ENCODE measurements at places on chromosomes 16 and 17.
A peak's percentile ranks its signal among the peaks of the same experiment; 100 is the strongest.

DNA sequence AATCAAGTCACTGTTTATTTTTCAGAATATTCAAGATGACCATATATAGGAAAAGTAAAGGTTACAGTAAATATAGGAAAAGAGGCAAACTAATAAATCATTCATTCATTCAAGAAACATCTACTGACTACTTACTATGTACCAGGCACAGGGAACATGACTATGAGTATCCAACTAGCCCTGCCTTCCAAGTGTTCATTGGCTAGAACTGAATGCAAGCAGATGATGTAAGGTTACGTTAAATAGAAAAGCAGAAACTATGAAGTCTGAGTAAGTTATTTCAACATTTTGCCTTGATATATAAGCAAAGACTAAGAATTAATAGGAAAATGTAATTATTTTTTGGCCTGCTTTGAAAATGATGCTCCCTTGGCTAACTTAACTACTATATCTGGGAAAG, 36.7 kb downstream of the SPAG9 start:
- DNase-seq, result no peak

- no peak for DNase-seq
These were observed 30.9 kb upstream of the DUSP14 start for GRCh38 chr17:37458805-37459204.

GRCh38 chr17:82863941-82864712, 24.3 kb upstream of the ZNF750 start:
- peak; percentile 48 for DNase-seq

- DNase-seq, result no peak
These were observed 11.5 kb downstream of the CLUH start for GRCh38 chr17:2700030-2700490.

DNA sequence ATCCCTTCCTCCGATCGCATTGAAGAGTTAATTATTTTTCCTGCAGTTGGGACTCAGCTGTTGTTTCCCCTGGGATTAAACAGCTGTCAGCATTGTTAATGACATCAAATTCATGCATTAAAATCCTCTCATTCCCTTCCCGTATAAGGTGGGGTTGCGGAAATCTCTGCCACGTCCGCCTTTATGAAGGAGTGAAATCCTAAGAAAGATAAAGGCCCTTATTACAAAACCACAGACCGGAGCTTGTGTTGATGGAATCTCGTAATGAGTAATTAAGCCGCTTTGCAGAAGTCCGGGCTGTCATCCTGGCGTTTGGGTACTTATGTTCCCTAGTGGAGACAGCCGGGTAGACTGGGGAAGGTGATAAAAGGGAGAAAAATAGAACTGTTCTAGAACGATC, 627.6 kb downstream of the MAF start:
- no peak for DNase-seq

GRCh38 chr17:67132366-67132765, 88.0 kb downstream of the CACNG1 start:
- no peak for DNase-seq

DNA sequence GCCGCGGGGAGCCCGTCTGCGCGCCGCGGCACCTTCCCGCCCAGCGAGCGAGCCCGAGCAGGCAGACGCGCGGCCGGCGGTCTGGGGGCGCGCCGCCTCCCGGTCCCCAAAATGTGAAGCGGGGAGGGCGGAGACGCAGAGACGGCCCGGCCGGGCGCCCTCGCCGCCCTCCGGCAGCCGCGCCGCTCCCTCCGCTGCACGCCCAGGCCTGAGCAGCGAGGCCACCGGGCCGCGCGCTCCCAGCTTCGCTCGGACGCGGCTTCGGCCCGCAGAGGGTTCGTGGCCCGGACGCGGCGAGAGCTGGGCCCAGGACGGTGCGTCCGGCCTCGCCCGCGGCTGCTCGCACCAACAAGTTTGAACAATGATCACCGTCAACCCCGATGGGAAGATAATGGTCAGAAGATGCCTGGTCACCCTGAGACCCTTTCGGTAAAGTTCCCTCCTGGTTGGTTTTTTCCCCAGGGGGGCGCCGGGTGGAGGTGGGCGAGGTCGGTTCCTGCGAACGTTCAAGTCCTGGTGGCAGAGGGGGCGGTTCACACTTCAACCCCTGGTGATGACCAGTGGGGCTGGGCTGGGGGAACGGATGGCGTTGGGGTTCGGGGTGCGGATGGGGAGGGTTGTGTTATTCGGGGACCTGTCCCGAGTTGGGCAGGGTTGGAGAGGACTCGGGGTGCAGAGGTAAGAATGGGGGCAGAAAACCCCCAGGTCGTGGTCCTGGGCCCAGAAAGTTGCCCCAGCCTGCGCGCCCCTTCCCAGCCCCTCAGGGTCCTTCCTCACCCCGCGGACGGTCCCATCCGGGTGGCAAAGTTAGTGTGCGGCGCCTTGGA, 678 bp downstream of the MGAT5B start:
- peak; percentile 13 for DNase-seq

DNA sequence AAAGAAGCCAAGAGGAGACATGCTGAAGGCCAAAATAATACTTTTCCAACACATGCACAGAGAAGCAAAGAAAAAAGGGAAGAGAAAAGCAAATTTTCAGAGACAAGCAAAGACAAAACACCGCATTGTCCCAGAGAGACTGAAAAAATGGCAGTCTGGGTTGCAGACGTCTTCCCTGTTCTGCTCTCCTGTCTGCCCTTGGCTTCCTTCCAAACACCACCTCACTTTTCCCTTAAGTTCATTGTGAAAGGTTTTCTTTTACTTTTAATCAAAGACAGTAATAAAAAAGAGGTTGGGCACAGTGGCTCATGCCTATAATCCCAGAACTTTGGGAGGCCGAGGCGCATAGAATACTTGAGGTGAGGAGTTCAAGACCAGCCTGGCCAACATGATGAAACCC, 21.2 kb upstream of the VAT1L start:
- no peak for DNase-seq

DNA sequence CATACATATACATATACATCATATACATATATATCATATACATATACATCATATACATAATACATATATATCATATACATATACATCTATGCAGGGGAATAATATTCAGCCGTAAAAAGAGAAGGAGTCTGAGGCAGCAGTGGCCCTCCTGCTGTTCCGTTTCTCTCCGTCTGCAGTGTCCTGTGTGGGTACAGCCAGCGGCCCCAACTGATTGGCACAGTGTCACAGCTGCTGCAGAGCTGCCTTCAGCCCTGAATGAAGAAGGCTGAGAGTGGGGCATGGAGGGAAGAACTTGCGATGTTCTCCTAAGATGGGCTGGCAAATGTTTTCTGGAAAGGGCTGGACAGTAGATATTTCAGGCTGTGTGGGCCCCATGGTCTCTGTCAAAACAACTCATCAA, 146.9 kb downstream of the SNX29 start:
- no peak for DNase-seq

GRCh38 chr17:10789694-10790271, 14.1 kb downstream of the TMEM238L start:
- no peak for DNase-seq

DNA sequence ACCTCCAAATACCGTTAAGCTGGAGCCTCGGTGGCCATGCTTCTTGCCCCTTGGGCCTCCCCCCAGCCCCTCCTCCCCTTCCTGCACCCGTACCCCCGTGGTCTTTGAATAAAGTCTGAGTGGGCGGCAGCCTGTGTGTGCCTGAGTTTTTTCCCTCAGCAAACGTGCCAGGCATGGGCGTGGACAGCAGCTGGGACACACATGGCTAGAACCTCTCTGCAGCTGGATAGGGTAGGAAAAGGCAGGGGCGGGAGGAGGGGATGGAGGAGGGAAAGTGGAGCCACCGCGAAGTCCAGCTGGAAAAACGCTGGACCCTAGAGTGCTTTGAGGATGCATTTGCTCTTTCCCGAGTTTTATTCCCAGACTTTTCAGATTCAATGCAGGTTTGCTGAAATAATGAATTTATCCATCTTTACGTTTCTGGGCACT, 928 bp downstream of the HBA1 start:
- DNase-seq, result no peak

DNA sequence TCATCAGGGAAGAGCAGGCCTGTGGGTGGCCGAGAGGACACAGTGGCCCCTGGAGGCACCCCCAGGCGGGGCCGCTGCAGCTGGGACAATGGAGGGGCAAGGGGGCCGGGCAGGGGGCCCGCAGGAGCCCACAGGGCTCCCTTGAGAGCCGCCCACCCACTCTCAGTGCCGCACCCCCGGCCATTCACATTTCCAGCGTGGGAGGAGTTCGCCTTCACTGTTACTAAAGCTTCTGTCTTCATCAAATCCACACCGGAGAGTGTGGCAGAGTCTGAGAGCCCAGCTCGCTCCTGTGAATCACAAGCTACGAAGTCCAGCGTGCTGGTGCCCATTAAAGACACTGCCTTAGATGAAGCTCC, 20.9 kb upstream of the PVALEF start:
- DNase-seq, result no peak

GRCh38 chr16:63323722-63324705, 1287.8 kb upstream of the CDH8 start:
- DNase-seq, result no peak

GRCh38 chr16:63612462-63613227, 1509.2 kb downstream of the CDH11 start:
- DNase-seq, result no peak

DNA sequence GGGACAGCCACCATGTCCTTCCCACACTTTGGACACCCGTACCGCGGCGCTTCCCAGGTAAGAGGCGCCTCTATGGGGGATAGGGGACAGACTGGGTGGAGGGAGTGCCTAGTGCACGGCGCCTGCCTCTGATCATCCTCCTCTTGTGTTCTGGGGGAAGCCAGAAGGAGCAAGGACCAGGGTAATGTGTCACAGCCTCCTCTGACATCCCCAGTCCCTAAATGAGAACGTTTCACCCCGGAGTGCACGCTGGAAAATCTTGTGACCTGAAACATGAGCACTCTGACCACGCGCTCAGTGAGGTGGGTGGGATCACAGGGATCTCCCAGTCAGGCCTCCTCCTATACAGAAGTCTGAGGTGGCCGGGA, 1.1 kb downstream of the IRX6 start:
- no peak for DNase-seq

DNA sequence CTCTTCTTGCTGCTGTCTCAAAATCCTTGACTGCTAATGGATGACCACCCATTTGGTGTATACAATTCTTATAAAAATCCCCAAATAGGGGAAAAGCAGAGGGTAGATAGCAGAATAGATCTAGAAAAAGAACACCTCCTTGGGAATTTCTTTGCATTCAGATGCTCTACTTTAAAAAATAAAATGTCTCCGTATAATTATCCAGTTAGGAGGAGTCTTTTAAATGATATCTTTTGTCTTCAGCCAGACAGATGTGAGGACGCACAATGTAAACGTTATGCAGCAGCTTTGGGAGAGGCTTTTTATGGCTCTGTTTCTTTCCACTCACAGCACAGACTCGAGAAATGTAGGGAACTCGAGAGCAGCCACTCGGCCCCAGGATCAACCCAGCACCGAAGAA, 300.2 kb downstream of the IRF8 start:
- no peak for DNase-seq

GRCh38 chr17:65523411-65523810, 38.0 kb downstream of the AXIN2 start:
- DNase-seq, result peak; percentile 97

GRCh38 chr16:29744541-29745101, 1.2 kb downstream of the C16orf54 start:
- DNase-seq, result peak; percentile 33
